Activated CD4-positive, alpha-beta T cell treated with anti-CD3 and anti-CD28 coated beads, Interleukin-2, amount 10 ng/mL, durations not matched to agents 7 days and 5 days (primary cell): ENCODE measurements at places on chromosomes 6 and 20. TPM values are rescaled to one million over a fixed set of nuclear protein-coding genes. Genes with fewer than 3 reads are reported as not detected.

OR2H2 gene
- not detected for total RNA-seq

KCNS1 gene
- not detected for total RNA-seq

DNA sequence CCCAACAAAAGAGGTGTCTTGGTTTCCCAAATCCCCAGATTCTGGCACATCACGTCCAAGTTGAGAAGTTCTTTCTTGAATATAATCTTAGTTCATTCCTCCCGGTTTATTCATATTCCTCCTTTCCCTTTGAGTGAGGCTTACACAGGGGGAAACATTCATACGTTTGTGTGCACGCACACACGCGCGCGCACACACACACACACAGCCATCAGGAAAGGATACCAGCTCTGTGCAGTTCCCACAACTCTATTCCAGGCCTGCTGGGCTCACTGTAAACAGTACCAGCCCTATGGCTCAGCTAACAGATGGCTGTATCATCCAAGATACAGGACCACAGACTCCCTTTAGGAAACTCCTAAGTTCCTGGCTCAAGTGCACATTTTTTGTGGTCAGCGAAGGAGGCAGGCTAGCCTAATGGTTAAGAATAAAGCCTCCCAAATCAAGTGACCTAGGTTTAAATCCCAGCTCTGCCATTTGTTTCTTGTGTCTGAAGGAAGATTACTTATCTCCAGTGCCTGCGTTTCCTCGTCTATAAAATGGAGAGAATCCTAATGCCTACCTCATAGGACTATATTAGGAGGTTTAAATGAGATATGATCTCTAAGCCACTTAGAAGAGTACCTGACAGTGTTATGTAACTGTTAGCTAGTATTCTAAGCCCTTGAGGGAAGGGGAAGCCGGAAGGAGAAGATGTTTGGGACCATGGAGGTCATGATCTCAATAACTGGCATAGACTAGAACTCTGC is 3.7 kb upstream of the TAF8 start:
- no peak for DNase-seq

DNA sequence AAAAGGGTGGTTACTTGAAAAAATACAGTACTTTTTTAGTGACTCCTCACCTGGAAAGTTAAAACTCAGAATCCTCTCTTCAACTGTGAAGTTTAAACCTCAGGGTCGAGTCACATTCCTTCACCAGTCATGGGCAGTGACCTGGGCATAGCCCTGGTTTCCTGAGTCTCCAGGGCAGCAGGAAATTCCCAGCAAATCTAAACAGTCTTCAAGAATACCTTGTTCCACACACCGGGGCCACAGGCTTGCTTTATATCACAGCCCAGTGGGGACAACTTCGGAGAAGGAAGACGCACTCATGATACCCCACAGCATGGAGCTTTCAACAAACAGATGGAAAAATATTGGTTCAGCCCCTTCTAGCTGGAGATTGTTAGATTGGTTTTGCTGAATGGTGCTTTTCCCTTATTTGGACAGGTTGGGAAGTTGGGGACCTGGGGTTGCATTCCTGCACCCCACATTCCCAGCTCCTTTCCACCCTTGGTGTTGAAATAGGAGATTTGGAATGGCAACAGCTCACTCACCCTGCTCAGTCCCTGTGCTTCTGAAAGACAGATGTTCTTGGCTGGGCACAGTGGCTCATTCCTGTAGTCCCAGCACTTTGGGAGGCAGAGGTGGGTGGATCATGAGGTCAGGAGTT is 113.0 kb upstream of the TMEM170B start:
- DNase-seq, result no peak

GRCh38 chr20:49278818-49279676 is 1.2 kb upstream of the ZNFX1 start:
- peak; percentile 30 for DNase-seq
